ENCODE measurements at places on chromosomes 3 and 15. TPM values are rescaled to one million over a fixed set of nuclear protein-coding genes. Genes with fewer than 3 reads are reported as not detected.

The NKIRAS1 gene
- 22.6 TPM for total RNA-seq

The TMEM108 gene
- total RNA-seq: 0.52 TPM

The CDCP1 gene
- 0.30 TPM for total RNA-seq

The IGDCC3 gene
- total RNA-seq: 0.10 TPM

The IMPG2 gene
- total RNA-seq: 0.20 TPM

The MYZAP gene
- 930 TPM for total RNA-seq

The TJP1 gene
- total RNA-seq: 123 TPM

DNA sequence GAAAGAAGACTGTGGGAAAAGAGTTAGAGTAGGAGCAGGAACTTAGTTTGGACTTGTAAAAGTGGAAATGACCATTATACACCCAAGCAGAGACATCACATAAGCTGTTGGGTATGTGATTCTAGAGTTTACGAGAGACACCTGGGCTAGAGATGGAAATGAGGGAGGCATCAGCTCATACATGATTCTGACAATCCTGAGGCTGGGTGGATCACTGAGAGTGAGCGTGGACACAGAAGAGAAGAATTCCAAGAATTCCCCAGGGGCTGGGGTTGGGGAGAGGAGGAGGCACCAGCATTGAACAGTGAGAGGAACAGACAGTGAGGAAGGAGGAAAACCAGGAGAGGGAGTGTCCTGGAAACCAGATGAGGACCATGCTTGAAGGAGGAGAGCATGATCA is 113.5 kb downstream of the KCNAB1 start:
- DNase-seq: no peak

GRCh38 chr3:81743096-81744025 is 18.1 kb downstream of the GBE1 start:
- DNase-seq: no peak

DNA sequence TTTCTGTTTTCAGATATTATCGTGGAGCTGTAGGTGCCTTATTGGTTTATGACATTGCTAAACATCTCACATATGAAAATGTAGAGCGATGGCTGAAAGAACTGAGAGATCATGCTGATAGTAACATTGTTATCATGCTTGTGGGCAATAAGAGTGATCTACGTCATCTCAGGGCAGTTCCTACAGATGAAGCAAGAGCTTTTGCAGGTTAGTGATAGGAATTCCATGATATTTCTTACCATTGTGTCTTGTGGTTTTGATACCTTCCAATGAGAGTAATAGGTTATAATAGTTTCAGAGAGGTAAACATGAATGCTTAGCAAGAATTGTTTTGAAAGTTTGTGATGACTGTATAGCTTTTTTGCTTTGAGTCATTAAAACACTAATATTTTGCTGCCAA is 8.5 kb downstream of the RAB11A start:
- no peak for DNase-seq

DNA sequence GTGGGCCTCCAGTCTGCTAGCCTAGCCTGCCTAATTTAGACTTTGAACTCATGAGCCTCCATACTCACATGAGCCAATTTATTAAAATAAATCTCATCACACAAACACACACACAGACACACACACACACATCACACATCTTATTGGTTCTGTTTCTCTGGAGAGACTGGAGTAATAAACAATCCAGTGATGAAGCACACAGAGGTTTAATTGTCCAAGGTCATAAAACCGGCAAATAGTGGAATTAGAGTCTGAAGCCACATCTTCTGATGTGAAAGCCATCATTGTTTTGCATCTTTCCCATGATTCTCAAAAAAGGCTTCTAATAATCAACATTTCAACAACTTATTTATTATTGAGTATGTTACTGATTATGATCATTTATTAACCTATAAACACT is 249.4 kb upstream of the KCNH8 start:
- DNase-seq: no peak

DNA sequence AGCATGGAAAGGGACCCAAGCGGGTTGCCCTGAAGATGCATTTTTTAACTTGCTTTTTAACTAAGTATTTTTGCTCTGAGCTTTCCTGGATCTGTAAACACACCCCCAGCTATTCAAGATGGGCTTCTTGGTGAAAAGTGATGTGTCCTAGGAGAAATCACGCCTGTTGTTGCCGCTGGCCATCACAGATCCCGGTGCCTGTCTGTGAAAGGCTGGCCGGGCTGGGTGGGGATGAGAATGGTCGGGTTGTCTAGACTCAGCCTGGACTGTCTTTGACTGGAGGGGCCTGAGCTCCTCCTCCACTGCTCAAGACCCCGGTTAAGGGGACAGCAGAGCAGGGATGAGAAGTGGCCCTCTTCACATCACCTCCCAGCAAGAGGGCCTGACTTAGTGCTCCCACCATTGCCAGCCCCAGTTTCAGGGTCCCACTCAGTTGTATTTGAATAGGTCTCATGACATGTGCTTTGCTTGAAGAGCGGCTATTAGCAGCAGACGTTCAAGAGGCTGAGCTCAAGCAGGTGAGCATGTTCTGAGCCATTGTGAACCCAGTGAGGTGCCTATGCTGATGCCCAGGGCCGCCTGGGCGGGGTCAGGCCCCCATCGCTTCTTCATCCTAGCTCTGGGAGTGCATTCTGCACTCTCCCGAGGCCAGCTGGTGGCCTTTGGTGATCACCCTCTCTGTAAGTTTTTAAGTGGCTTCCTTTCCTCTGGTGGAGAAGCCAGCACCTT is 79.9 kb downstream of the IGF1R start:
- no peak for DNase-seq

DNA sequence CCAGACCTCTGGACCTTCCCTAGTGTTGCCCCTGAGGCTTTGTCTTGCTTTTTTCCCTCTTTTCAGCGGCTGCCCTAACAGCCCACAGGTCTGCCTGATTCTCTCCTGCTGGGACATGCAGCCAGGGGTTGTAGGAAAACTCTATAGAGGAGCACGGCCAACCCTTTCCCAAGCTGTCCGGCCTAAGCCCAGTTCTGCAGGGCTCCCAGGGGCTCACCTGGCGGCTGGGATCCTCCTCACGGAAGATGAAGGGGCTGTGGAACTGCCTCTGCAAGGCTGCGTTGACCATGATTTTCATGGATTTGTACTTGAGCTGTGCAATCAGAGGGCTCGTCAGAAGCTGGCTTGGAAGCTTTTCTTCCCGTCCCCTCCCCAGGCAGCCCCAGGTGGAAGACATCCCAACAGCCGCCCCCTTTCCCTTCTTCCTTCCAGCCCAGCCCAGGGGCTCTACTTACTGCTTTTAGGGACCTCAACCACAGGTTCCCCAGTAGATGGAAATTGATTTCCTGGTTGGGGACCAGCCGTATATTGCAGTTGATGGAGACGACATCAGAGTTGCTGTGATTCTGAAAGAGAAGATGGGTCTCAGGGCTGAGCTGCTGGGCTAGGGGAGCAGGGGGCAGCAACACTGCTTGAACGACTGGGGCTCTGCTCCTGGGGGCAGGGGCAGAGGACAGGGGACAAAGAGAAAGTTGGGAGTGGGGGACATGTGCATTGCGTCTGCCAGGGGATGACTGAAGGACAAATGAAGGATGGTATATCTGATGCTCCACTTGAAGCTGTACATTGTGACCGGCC is 29.8 kb downstream of the FEM1B start:
- no peak for DNase-seq

DNA sequence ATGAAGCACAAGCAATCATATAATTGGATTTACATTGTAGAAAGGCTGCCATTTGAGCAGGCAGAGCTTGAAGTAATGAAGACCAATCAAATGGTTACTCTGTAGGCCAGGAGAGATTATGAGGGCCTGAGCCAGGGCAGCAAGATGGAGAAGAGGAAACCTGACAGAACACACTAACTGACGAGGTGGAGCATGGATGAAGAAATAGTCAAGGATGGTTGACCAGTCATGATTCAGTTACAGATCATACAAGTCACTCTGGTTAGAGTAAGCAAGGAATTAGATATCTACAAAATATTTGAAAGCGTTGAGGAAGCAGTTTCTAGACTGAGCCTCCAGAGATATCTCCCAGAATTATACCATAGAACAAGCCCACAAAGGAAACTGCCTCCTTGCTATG is 101.8 kb upstream of the THSD4 start:
- no peak for DNase-seq

DNA sequence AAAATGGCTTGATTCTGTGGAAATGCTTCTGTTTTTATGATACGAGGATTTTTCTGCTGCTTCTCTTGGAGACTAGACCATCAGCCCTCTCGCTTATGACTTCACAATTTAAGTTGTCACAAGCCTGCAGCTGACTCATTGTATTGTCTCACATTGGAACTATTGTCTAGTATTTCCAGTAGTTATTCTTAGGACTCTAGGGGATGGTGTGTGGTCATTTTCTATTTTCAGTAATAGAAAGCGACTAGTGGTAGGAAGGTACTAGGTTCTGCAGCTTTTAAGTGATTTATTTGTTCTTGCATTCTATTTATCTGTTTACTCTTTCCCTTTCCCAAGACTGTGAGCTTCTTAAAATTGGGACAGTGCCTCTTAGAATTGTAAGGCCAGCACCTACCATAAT is 66.3 kb upstream of the CRTC3 start:
- no peak for DNase-seq

DNA sequence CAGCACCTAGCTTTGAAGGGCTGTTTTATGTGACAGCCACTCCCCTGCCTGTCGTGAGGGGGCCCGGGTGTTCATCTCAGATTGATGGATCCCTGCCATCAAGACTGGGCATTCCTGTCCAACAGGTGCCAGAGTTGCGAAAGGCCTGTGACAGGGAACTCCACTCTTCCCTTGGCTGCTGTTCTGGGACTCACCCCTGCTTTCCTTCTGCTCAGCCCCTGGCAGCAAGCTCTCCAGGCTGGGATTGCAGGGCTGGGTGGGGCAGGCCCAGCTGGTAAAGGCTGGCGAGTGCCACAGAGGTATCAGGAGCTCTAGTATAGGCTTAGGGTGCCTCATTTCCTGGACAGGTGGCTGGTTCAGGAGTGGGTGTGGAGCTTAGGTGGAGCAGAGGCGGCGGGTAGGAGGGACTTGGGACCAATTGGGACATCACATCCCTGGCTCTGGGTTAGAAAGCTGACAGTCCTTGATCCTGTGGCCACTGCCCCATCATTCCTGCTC is at the start of gene PLA2G4B:
Gene PLA2G4B, plus strand, starts transcription at position 448 of the 498 bp plus-strand sequence. CDS start 67 bp downstream, outside the sequence.
- DNase-seq: no peak

- DNase-seq: no peak
Observed at GRCh38 chr3:10883478-10884234, 67.6 kb downstream of the SLC6A11 start.

- peak; percentile 81 for DNase-seq
Observed at GRCh38 chr3:194255252-194256039, 95.7 kb downstream of the CPN2 start.

DNA sequence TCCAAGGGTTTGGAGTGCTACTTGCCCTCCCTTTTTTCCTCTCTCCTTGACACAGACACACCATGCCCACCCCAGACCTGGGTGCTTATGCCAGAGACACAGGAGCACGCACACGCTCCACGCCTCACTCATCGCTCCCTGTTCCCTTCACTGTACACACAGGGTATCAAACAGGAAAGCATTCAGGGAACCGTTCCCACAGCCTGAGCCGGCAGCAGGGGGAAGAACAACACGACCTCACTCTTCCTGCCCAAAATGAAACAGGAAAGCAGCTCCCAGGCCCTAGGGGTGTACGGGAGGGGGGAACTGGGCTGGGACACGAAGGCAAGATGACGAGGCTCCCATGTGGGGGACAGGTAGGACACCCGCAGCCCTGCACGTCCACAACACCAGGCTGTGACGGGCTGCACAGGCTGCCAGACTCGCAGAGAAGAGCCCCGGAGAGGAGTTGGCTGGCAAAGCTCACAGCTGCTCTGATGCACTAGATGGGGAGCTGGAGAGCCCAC is 11.2 kb downstream of the DLL4 start:
- DNase-seq: peak; percentile 52

DNA sequence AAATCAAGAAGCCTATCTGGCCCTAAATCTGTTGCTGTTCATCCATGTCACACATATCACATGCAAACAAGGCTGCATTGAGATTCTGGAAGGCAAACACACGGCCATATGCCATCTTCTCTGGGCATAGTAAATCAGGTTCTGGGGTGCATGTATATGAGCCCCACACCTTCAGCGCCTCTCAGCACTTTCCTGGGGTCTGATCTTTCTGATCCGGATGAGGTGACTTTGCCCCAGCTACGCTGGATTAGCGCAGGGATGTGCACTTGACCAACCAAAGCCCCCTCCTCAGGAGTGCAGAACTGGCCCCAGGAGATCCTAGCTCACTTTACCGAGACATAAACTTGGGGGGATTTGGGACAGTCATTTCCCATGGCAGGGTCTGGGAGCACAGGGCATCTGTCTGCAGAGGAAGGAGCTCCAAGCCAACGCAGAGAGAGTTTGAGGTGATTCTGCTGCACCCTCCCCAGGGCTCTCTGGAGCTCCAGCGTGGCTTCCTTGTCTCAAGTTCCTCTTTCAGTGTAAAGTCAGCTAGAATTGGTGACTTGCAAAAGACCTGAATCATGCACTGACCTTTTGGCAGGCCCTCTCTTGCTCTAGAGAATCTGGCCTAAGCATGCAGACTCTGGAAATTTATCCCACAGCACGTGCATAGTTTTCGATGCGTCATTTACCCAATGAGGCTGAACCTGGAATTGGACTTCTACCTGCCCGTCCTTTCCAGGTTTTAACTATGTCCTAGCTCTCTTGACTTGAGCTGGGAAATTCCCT is 63.5 kb upstream of the KLF13 start:
- no peak for DNase-seq

- peak; percentile 72 for DNase-seq
Observed at GRCh38 chr15:99424978-99425656, 140.7 kb upstream of the MEF2A start.

GRCh38 chr3:177889161-177889560 is 647.1 kb upstream of the KCNMB2 start:
- no peak for DNase-seq

- no peak for DNase-seq
Observed at GRCh38 chr3:154023148-154023547, 98.0 kb upstream of the ARHGEF26 start.
